NCI-H2171 treated with DMSO at 0.1 percent for 48 hours (cell line): ENCODE measurements at places on chromosomes 2 and 18.

DNA sequence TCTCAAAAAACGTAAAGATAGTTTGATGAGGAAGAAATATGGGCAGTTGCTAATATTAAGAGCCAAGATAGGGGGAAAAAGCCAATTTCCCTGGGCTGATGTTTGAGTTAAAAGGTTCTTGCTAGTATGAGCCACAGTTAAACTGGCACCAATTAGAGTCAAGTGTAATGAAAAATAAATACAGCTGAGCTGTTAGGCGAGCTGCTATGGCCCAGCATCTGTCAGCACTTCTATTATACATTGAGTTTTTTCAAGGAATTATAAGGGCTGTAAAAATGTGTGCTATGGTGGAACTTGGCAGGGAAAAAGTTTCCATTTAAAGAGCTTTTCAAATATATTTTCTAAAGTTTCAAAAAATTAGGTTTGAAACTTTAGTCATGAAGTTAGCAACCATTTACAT is 279.6 kb downstream of the CYRIA start:
- no peak for DNase-seq

- peak; percentile 19 for DNase-seq
Measured at GRCh38 chr2:82055846-82056245, 1751.3 kb upstream of the LRRTM1 start.

- DNase-seq: no peak
Measured at GRCh38 chr2:236612737-236613136, 43.1 kb downstream of the ACKR3 start.

- DNase-seq: no peak
Measured at GRCh38 chr2:205058409-205058808, 513.1 kb downstream of the PARD3B start.

GRCh38 chr2:62467475-62468321 is 38.3 kb downstream of the TMEM17 start:
- DNase-seq: peak; percentile 44

DNA sequence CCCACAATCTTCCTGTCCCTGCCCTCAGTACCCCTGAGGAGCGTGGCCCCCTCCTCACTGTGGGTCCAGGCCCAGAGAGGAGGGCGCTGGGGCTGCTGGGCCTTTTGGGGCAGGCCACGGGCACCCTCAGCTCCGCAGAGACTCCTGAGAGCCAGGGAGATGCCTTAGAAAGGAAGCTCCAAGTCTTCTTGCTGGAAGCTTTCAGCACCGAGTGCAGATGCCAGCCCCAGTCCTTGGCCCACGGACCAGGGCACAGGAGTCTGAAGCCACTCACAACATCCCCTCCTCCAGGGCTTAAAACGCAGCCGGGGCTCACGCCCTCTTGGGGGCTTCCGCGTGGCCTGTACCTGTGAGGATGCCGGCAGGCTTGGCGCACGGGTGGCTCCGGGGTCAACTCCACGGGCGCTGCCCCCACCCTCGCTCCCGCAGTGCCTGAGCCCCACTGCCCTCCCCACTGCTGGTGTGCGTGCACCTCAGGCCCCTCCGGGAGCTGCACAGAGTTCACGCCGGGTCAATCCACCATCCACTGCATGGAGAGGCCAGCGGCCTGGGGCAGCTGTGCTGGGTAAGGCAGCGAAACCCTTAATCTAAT is 72.1 kb upstream of the CTDP1 start:
- no peak for DNase-seq

DNA sequence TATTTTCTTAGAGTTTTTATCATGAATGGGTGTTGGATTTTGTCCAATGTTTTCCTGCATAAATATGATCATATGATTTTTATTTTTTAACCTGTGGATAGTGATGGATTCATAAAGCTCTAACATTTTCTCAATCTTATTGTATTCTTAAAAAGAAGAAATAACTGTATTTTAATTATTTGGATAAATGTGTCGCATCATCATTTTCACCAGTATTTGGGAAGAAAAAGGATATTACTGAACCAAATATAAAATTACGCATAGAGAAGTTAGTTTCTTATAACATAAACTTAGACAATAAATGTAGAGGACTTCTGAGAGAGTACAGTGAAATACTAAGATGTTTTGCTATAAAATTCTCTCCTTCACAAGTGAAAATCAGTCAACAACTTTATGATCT is 126.0 kb upstream of the CHST9 start:
- no peak for DNase-seq

GRCh38 chr2:113089916-113090315 is 22.1 kb downstream of the IL1F10 start:
- no peak for DNase-seq

DNA sequence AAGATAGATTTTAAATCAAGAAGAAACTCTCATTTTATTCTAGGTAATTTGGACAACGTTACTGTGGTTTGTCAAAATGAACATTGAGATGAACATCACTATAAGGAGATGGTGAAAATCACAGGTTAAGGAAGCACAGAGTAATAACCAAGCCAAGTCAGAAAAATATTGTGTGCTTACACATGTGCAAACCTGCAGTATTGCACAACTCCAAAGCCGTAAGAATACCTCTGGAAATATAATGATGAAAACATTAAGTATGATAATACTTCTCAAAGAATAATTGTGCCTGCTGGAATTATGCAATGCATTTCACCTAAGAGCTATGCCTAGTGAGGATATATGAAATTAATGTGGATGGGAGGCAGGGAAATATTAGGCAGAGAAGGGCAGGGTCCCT is 21.1 kb upstream of the GALNT5 start:
- no peak for DNase-seq

DNA sequence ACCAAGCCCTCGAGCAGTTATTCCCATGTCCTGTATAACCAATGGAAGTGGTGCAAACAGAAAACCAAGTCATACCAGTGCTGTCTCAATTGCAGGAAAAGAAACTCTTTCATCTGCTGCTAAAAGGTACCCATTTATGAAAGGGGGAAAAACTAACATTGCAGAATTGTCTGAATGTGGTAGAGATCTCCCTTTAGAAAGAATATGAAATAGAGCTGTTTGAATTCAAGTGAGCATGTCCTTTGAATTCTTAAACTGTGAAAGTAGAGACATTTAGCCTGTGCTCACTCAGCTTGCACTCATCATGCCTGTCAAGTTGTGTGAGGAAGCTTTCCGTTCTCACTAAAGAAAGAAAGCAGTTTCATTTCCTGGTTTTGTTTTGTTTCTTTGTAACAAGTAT is 87.4 kb downstream of the EML4 start:
- no peak for DNase-seq

DNA sequence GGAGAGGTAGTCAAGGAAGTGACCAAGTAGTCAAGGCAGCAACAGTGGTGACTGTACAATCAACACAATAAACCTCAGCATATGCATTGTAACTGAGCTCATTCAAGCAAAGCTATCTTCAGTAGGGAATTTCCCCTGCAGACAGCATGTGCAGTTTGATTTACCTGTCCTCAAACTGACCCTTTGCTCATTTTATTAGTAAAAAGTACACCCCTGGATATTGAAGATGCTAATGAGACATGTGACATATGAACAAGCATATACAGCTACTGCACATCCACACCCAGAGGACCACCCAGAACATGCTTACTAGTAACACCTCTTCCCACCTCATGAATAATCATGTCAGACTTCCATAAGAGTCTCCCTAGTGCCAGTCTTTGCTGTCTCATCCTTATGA is 15.4 kb downstream of the C2orf81 start:
- DNase-seq: no peak

DNA sequence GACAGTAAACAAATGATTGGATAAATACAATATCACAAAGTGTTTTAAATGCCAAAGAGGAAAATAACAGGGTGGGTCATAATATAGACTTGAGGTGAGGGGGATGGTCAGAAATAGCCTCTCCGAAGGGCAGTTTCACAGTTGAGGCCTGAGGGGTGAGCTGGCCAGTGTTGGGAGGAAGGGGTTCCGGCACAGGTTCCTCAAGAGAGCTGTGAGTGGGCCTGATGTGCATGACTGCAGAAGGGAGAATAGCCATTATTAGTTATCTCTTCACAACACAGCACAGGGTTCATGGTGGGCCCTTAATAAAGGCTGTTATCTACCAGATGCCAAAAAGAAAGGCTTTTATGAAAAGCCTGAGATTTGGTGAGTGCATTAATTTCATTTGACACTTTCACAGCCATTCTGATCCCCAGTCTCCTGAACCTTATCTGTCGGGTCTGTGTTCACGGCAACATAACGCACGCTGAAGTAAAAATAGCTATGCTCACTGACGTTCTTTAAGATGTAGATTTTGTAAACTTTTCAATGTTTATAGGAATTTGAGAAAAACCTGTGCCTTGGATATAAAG is 39.6 kb downstream of the POLR1A start:
- DNase-seq: no peak

GRCh38 chr2:33058716-33059470 is 112.1 kb downstream of the LTBP1 start:
- DNase-seq: peak; percentile 67

GRCh38 chr2:236986524-236987330 is 99.0 kb upstream of the COPS8 start:
- peak; percentile 26 for DNase-seq

- no peak for DNase-seq
Measured at GRCh38 chr2:52467189-52467588, 1300.4 kb upstream of the CHAC2 start.

- no peak for DNase-seq
Measured at GRCh38 chr2:58688813-58689212, 447.7 kb upstream of the FANCL start.

DNA sequence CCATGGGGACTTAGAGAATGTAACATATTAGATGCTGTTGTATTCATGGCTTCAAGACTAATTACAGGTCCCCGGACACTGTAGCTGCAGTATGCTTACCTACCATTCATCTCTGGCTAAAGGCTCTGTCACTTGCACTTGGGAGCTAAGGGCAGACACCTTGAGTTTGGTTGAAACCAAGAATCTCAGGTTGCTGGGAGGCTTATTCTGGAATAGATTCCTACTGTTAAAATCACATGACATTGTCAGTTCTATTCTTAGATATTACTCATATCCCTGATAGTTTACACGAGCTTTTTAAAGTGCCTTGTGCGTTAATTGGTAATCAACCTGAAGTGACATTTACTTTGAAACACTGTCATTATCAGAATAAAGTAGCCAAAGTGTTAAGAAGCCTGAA is 73.0 kb upstream of the EPB41L5 start:
- DNase-seq: no peak

GRCh38 chr2:9380702-9381628 is 42.4 kb downstream of the ITGB1BP1 start:
- DNase-seq: no peak

- DNase-seq: no peak
Measured at GRCh38 chr2:168179592-168179991, 67.8 kb downstream of the STK39 start.

GRCh38 chr2:71601136-71602114 is 148.1 kb downstream of the DYSF start:
- DNase-seq: no peak

- DNase-seq: no peak
Measured at GRCh38 chr2:101256316-101256715, 3.6 kb downstream of the CNOT11 start.

GRCh38 chr2:71154798-71155197 is 24.4 kb downstream of the MPHOSPH10 start:
- DNase-seq: no peak

- DNase-seq: no peak
Measured at GRCh38 chr2:123164216-123164615, 860.9 kb upstream of the CNTNAP5 start.

- no peak for DNase-seq
Measured at GRCh38 chr18:67574749-67575148, 58.2 kb upstream of the DSEL start.

DNA sequence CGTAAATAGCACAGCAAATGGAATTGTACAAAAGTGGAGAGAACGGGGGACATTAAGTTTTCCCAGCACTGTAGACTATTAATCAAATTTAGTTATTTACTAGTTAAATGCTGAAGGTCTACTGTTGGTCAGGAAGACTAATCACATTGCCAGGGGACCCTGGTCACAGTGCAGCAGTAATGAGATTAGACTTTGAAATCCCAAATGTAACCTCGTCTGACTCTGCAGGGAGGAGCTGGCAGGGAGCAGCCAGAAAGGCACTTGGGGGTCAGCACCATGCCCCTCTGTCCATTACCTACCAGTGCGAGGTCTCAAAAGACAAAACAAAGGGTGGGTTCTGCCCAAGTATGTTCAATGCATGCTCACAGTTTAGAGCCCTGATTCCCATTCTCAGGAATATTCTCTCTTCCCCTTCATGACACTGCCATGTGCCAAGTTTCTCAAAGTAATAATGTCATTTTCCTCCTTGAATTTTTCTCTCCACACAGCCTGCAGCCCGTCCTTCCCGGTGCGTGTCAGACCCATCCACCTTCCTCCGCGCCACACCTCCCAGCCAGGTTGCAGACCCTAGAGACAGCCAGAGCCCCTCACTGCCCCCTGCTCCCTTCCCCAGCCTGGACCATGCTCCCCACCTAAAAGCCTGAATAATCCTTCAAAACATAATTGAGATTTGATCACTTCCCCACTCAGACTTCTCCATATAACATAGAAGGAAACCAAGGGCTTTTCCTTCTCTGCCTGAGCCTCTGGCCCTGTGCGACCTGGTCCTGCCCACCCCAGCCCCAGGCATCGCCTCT is 52.5 kb downstream of the TMEM18 start:
- no peak for DNase-seq

- DNase-seq: no peak
Measured at GRCh38 chr2:180690611-180691010, 289.8 kb upstream of the UBE2E3 start.

GRCh38 chr18:46321955-46322354 is 217.8 kb downstream of the HAUS1 start:
- DNase-seq: no peak

DNA sequence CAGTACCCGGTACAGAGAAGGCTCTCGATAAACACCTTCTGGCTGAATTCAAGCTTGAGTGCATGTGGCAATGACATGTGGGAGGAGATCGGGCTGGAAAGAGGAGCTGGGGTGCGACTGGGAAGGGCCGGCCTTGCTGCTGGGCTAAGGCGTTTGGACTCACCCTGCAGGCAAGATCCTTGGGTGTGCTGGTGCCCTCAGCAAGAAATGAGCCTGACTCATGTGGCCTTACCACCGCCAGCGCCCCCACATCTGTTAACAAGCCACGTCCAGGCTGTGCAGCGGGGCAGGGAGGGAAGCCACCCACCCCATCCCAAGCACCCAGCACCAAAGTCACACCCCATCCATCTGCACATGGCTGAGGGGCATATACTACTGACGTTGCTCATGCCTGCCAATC is 1.3 kb downstream of the HS1BP3 start:
- DNase-seq: no peak

DNA sequence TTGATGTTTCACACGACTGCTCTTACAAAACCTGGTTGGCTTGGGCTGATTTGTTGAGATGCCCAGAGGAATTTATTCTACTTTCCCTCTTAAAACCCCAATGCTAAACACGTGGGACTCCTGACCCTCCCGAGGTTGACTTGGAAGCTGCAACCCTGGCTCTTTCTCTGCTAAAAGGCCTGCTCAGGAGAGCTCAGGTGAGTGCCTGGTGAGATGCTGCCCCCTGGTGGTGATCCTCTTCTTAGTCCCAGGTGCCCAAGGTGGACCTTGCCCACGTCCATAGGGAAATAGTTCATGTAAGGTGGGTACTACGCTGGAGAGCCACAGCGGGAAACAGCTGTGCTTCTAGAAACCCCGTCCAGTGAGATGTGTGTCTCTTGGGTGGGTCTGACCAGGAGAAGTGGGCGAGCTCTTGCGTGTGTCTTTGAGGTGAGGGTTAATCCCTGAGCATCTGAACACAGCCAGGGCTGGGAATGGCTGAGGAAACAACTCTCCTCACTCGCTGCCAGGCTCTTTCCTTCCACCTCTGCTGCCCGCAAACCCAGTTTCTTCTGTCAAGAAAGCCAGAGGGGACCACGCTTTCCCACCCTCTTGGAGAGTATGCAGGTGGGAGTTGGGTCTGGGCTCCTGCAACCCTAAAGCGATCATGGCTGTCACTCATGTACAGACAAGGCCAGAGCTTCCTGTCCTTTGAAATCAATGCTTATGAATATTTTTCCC is 25.5 kb upstream of the PXDN start:
- peak; percentile 76 for DNase-seq
